Iris pigment epithelial cell (primary cell): ENCODE measurements at places on chromosomes 4 and X.

GRCh38 chrX:39507034-39507433 is 590.7 kb downstream of the BCOR start:
- no peak for DNase-seq

DNA sequence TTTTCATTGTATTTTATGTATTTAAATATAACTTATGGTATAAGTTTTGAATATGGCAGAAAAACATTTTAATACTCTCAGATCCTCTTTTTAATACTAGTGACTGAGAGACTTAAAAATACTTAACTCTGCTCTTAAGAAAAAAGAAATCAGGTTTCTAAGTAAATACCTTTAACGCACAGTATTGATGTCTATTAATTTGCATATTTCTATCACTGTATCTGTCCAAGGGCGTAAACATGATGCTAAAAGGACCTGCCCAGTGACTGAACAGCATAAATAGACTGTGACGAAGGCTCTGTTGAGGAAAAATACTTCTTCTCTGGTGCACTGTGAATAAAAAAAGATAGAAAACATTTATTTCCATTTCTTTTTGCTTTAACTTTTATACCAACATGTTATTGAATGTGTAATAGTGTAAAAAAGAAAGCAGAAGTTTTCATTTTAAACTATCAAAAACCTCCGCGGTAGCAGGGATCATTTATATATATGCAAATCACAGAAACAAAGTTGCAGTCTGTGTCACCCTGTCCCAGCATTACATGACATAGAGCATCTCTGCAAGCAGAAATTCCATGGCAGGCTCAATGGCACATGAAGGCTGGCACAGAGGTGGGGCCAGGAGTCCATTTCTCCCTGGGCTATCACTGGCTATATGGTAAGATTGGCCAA is 75.4 kb downstream of the ZAR1 start:
- no peak for DNase-seq

- peak; percentile 39 for DNase-seq
These were observed 16.4 kb downstream of the DDX3X start for GRCh38 chrX:41350150-41350975.

DNA sequence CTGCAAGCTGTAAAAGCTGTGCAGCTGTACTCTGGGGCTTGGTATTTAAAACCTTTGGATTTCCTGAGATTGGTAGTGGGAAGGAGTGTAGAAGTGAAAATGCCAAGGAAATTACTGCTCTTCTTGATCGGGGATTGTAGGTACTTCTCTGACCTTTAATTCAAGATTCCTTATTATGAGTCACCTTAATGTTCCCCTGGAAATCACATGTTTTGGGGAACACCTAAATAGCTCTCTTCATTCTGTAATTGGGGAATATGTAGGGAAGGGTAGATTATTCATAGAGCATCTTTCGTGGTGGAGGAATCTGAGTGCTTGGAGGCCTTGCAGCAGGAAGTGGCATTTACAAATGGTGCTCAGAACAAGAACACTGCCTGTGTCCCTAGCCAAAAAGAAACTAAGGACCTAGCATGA is 137.8 kb downstream of the UCHL1 start:
- DNase-seq: no peak

- DNase-seq: no peak
These were observed 277.7 kb downstream of the TMA16 start for GRCh38 chr4:163772238-163772637.

DNA sequence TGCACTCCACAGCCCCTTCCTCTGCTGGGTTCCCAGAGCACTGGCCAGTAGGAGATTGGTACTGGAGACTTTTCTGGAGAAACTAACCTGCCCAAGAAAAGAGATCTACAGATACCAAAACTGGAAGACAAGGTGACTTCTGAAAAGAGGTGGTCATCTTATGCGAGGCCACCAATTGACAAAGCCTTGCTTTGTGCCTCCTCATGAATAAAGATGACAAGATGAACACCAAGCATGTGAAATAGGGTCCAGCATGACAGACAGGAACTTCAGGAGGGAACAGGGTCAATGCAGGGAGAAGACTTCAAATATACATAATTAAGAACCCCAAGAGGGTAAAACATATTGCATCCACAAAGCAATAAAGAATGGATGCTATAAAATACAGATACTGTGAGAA is 137.9 kb downstream of the APBB2 start:
- no peak for DNase-seq

GRCh38 chr4:158781963-158782362 is 13.1 kb downstream of the FNIP2 start:
- no peak for DNase-seq

DNA sequence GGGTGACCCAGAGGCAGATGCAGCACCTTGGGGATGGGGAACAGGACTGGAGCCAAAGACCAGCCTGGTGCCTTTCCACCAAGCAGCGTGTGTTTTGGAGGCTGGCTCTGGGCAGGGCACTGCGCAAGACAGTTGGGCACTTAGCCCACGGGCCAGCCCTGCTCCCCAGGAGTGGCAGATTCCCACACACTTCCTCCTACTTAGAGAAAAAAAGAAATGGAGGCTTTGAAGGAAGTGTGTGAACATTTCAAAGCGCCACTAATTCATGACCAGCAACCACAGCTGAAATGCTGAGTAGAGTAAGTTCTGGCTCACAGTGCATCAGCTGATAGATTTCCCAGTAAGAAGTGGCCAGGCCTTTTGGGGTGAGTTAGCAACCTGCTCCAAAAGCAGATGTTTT is 54.9 kb upstream of the LGI2 start:
- no peak for DNase-seq

DNA sequence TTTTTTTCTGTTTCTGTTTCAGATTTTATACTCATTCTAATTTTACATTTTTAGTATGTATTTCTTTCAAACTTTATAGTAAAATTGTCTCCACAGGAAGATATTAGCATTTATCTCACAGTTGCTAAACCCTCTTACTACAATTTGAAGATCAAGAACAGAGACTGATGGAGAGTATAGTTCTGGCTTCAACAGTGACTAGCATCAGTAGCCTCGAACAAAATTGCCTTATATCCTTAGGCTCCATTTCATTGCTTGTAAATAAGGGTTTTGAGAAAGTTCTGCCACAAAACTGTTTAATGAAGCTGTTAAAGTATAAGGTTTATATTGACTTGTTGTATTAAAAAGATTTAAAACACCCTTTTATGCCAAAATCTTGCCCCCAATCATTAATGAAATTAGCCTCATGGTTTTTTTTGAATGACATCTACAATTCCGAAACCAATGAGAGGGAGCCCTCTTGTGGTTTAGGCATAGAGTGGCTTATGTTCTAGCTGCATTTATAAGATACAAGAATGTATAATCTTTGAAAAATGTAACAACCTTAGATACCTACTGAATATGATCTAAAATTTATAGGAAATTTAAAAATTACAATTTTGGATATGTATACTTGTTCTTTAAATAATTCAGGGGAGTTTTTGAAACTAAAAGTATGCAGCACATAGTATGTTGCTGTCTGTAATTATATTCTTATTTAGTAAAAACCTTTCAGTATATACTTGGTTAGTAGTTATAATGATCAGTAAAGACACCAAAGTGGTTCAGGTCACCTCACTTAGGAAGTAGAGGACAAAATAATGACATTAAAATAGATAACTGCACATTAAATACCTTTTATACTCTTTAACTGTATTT is 109.8 kb upstream of the HPGD start:
- peak; percentile 50 for DNase-seq

GRCh38 chr4:110609044-110609750 is 13.7 kb downstream of the PITX2 start:
- peak; percentile 76 for DNase-seq

DNA sequence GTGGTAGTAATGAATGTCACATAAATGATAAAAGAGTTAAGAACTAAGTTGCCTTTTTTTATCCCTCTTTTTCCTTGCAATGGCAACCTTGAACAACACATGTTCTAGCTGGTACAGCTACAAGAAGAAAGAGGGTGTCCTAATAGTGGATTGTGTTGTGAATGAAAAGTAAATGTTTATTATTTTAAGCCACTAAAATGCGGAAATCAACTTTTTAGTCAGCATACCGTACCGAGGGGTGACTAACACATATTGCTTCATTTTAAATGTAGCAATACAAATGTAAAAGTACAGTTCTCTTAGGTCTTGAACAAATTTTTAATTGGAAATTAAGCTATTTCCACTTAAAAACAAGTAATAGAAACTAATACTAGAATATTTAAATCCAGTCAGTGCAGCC is 17.7 kb upstream of the AP1AR start:
- peak; percentile 93 for DNase-seq

- no peak for DNase-seq
These were observed 88.1 kb downstream of the NBDY start for GRCh38 chrX:56817179-56817578.

- DNase-seq: peak; percentile 61
These were observed 76.1 kb upstream of the FAM241A start for GRCh38 chr4:112069110-112069509.

- no peak for DNase-seq
These were observed 66.8 kb upstream of the LSM6 start for GRCh38 chr4:146108756-146109155.

DNA sequence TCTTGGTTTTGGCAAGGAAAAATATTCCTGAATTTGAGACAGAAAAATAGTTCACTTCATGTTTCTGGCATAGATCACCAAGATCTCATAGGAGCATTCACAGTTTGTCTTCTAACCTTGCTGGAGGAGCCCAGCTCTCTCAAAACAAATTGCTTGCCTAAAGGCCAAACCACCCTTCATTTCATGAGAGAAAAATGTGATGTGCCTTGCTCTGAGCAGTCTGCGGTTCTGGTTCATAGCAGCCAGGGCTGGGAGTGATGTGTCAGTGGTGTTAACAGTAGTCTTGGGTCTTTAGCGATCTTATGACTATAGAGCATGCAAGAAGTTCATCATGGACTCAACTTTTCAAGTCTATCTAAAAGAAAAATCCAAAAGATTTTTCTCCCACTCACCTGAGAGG is 183.3 kb downstream of the DCLK2 start:
- no peak for DNase-seq

GRCh38 chr4:56326363-56326762 is 60.9 kb downstream of the AASDH start:
- no peak for DNase-seq

- no peak for DNase-seq
These were observed 3.8 kb downstream of the FGFRL1 start for GRCh38 chr4:1015179-1015578.

GRCh38 chr4:36692586-36692985 is 411.2 kb downstream of the DTHD1 start:
- no peak for DNase-seq

- DNase-seq: no peak
These were observed 194.6 kb upstream of the KLF3 start for GRCh38 chr4:38469410-38469809.

GRCh38 chr4:76962406-76963130 is 13.0 kb downstream of the SEPTIN11 start:
- no peak for DNase-seq

- DNase-seq: peak; percentile 66
These were observed 38.6 kb upstream of the TMEM131L start for GRCh38 chr4:153427363-153428071.

- peak; percentile 44 for DNase-seq
These were observed 2.4 kb downstream of the OTUD4 start for GRCh38 chr4:145177906-145178538.

DNA sequence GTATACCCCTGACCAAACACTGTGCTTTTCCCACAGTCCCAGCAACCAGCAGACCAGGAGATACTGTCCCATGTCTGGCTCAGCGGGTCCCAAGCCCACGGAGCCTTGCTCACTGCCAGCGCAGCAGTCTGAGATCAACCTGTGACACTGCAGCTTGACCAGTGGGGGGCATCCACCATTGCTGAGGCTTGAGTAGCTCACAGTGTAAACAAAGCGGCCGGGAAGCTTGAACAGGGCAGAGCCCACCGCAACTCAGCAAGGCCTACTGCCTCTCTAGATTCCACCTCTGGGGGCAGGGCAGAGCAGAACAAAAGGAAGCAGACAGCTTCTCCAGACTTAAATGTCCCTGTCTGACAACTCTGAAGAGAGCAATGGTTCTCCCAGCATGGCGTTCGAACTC is 58.1 kb downstream of the SLC10A6 start:
- no peak for DNase-seq

DNA sequence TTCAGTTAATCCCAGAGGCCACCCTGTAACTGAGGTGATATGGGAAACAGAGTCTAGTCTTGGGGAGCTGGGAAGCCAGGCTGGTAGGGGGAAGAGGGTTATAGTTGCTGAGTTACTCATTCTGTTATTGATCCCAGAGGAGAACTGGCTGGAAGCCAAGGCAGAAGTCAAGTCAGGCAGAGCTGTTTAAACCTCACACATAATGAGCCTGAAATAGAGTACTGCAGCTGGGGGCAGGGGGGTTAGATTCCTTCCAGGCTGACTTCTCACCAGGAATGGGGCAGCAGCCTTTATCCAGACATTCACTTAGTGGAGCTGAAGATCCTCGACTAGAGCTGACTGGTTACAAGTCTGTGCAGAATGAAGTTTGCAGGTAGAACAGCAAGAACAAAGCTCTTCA is 144.9 kb downstream of the C4orf33 start:
- DNase-seq: peak; percentile 27
